ENCODE measurements at places on chromosomes 6 and 20.

GRCh38 chr6:105753620-105754211 is 332.4 kb upstream of the PRDM1 start:
- DNase-seq, result no peak

DNA sequence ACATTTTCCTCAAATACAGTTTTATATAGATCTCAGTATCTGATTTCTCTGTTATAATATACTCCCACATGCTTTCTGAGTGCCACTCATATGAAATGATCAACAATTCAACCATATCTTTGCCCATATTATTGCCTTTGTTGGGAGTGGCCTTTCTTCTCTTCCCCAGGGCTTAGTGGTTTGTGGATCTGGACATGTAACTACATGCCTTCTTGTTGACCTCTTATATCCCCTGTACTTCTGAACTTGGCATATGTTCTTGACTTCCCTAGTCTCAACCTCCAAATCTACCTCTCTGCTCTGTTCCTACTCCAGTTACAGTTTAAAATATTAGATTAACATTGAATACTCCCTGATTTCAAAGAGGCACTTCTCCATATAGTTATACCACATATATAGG is 34.3 kb upstream of the PRIM2 start:
- DNase-seq, result no peak

GRCh38 chr20:48158014-48158413 is 372.7 kb upstream of the SULF2 start:
- DNase-seq, result no peak

GRCh38 chr20:46004187-46004586 is 4.5 kb upstream of the MMP9 start:
- no peak for DNase-seq

- DNase-seq, result peak; percentile 40
Observed at GRCh38 chr6:150004101-150004782, 21.1 kb downstream of the RAET1L start.

- DNase-seq, result no peak
Observed at GRCh38 chr6:14487625-14488024, 370.1 kb downstream of the CD83 start.

DNA sequence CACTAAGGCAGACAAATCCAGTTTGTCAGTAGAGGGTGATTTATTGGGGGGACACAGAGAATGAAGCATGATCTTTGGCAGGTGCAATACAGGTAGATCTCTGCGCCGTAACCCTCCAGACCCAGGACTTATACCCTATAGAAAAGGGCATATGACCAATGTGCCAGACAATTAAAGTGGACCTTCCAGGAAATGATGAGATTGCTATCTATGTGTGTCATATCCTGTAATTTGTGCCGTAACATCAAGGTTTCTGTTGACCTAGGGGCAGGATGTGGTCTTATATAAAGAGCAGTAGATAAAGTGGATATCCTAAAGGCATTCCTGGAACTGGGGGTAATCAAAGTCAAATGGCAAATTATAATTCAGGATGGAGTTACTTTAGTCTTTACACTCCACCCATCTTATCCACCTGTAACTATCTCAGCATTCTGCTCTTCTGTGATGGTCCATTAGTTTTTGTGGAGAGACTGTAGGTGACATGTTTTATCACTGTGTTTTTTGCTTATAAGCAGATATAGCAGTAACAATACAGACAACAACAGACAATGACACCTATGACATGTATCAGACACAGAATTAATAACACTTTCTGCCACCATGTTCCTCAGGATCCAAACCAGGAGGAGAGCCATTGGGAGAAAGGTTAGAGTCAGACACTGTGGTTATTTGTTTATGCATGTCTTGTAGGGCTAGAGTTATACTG is 43.1 kb upstream of the ZNF337 start:
- no peak for DNase-seq

- DNase-seq, result no peak
Observed at GRCh38 chr6:136655239-136656014, 105.2 kb upstream of the MAP7 start.

GRCh38 chr20:63316502-63316921 is 23.5 kb downstream of the COL20A1 start:
- DNase-seq, result no peak

GRCh38 chr6:1580109-1580508 is 29.6 kb upstream of the FOXC1 start:
- DNase-seq, result no peak

DNA sequence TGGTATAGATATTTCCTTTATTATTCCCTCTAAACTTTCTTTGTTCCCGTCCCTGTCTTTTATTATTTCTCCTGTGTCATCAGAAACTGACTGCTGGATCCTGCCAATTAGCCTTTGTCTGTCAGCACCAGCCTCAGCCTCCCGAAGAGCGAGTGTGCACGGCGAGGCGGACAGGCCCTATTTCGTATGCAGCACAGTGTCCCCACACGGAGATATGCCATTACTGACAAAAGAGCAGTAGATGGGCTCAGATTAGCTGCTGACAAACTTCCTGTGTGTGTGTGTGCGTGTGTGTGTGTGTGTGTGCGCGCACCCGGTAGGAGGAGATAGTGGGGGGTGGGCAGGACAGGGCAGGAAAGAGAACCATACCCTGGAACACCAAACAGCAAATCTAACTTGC is 99.5 kb upstream of the ZFP64 start:
- no peak for DNase-seq

- DNase-seq, result no peak
Observed at GRCh38 chr20:50788045-50788991, 6.5 kb upstream of the BCAS4 start.

GRCh38 chr20:50569864-50570836 is 60.0 kb downstream of the PTPN1 start:
- no peak for DNase-seq

- no peak for DNase-seq
Observed at GRCh38 chr6:152508477-152508876, 128.7 kb downstream of the SYNE1 start.

GRCh38 chr6:1247056-1247455 is 64.8 kb upstream of the FOXQ1 start:
- no peak for DNase-seq

DNA sequence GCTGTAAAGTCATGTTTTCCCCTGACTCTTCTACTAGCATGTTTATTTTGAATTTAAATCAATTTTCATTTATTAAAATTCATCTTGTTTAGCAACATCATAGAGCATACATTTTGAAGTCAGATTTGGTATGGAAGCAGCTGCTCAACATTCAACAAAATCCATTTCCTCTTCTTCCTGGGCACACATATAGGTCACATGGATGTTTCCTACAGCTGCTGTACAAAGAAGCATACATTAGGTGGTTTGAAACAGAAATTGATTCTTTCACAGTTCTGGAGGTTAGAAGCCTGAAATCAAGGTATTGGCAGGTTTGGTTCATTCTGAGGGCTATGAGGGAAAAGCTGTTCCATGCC is 495.2 kb downstream of the RFPL4B start:
- no peak for DNase-seq

DNA sequence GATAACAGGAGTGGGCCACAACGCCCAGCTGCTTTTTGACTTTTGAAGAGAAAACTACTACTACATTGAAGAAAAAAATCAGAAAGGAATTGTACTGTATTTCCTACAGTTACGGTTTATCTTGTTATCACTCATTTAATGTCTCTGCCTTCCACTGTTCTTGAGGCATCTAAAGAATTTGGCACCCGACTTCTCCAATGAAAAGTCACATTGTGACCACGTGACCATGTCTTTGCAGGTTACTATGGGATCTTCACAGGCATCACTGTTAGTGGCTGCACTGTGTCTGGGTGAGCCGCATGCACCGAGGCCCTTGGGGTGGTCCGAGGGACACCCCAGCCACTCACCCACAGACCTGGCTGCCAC is 26.8 kb downstream of the RRBP1 start:
- no peak for DNase-seq

DNA sequence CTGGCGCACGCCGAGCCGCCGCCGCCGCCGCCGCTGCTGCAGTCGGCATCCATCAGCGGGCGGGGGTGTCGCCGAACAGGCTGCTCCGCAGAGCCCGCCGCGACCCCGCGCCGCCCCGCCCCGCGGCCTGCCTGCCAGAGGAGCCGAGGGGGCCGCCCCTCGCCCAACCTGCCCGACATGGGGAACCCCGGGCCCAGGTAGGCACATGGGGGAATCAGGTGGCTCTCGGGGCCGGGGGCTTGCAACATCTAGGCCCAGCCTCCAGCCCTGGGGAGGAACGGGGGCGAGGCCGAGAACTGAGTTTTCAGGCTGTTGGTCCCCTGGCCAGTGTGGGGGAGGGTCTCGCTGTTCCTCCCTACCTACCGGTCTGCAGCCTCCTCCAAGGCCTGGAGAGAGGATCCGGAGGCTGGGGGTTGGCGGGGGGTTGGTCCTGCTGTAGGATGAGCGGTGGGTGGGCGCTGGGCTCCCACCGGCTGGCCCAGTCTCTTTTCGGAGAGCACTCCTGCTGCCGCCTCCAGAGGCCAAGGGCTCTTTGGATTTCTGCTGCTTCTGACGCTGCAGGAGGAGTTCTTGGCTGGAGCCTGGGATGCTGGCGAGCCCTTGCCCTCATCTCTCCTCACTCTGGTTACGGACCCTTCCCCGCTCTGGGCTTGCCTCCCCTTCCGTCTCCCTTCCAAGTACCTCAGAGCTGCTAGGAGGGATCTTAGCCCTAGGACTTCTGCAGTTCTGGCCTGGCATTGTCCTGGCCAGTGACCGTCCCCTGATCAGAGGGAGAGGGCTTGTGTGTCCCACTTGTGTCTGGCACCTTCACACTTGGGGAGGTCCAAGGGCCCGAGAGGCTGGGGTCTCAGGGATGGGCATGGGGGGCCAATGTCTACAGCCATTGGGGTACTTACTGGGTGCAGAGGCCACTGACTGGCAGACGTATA is at the start of gene EPB41L1:
Gene EPB41L1 (plus strand): TSS at position 41 of the 929 bp plus-strand sequence. CDS start 19,038 bp downstream, outside the sequence.
- no peak for DNase-seq

DNA sequence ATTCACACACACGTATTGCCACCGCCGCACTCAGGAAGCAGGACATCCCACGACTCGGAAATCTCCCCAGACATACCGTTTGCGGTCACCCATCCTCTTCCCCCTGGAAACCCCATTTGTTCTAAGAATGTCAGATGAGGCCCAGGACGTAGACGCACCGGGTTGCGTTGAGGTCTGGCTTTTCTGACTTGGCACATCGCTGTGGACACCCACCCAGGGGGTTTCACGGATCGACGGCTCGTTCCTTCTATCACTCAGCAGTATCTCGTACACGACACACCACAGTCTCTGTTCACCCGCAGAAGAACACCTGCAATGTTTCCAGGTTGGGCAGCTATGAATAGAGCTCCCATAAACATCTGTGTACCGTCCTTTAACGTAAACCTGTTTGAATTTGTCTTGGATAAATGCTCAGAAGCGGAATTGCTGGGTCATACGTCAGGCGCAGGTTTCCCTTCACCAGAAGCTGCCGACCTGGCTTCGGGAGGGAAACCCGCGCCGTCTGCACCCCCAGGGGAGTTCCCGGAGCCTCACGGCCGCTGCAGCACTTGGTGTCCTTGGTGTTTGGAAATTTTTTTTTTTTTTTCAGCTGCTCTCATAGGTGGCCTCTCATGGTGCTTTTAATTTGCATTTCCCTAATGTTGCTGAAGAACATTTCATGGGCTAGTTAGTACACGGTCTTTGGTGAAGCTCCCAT is 9.3 kb upstream of the EEF1A2 start:
- DNase-seq, result no peak

- no peak for DNase-seq
Observed at GRCh38 chr20:8461186-8461585, 329.1 kb downstream of the PLCB1 start.

GRCh38 chr6:161080263-161080970 is 88.8 kb downstream of the MAP3K4 start:
- no peak for DNase-seq

DNA sequence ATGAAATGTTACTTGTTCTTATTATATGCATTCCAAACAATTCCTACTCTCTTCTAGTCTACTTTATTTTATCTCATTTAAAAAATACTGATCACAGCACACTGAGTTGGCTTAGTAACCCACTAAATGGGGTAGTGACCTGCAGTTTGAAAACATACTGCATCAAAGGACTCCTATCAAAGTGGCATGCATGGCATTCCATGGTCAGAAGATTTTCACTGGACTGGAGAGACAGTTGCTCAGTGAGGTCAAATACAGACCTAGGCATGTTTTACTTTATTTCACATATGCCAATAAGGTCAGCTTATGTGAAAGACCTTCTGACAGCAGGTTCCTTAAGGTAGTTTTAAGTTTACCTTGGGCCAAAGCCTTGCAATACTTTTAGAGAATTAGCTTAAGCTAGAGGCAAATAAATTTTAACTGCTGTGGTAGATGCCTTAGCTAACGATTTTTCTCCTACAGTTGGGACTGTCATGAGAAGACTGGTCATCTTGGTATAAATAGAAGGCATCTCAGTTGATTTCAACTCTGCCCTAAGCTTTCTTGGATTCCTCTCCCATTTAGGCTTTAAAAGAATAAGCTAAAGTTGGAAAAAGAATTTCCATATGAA is 35.1 kb downstream of the TPD52L1 start:
- no peak for DNase-seq

GRCh38 chr20:1469925-1470571 is 3.4 kb upstream of the NSFL1C start:
- no peak for DNase-seq

GRCh38 chr6:4896401-4896800 is 107.4 kb downstream of the RPP40 start:
- DNase-seq, result no peak

DNA sequence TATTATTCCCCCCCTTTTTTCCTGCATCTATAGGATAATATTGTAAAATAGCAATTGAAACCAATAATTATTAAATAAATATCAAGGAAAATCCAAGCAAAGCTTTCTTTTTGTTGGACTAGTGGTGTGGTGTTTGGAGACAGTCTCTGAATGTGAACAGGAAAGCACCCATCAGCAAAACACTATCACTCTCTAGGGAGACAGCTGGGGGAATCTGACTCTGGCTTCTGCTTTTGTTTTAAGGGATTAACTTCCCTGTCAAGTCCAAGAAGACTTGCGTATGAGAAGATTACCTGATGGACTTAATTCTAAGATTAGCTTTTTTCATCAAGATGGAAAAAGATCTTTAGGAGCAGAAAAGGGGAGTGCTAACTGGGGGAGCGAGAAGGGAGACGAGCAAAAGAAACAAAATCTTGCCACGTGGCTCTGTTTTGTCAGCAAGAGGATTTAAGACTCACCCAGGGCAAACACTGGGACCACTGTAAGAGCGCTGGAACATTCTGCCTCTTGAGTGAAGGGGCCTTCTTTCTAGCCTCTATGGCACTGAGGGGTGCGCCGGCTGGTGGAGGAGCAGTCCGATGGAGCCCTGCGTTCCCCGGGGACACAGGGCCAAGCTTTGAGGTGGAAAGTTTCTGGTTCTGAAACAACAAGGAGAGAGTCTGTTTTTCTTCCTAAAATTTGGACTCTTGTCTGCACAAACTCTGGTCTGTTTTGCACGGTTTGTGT is 570 bp downstream of the TULP4 start:
- no peak for DNase-seq

DNA sequence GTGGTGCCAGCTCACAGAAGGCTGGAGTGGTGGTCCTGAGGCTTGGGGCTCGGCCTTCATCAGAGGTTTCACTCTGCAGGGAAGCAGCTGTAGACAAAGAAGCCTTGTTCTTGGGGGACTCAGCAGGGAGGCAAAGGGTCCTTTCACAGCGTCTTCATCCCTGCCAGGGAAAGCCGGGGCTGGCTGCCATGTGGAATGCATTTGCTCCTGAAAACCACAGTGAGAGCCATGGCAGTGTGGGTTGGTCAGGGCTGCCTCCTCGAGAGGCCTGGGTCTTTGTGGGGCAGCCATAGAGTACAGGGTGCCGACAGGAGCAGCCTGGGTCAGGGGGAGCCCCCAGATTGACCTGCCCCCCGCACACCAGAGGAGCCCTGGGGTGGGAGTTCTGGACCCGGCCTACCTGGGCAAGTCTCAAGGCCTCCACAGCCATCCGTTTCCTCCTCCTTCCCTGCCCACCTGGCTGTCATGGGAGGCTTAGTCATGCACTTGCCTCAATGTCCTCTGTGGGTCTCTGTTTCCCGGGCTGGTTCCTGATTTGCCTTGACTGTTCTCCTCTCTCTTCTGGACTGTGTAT is 144.0 kb downstream of the CDC5L start:
- DNase-seq, result no peak
